ENCODE measurements at places on chromosomes 13 and 19.
A peak's percentile ranks its signal among the peaks of the same experiment; 100 is the strongest.

DNA sequence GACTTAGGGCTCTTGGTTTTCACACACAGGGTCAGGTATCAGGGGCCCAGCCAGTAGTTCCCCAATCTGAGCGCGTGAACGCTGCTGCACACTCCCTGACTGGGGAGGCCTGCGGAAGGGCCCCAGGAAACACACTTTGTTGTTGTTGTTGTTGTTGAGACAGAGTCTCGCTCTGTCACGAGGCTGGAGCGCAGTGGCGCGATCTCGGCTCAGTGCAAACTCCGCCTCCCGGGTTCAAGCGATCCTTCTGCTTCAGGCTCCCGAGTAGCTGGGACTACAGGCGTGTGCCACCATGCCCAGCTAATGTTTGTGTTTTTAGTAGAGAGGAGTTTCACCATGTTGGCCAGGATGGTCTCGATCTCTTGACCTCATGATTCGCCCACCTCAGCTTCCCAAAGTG is 190.4 kb upstream of the GPR12 start:
- no peak for DNase-seq

GRCh38 chr13:24341439-24341838 is 32.1 kb downstream of the C1QTNF9 start:
- DNase-seq, result no peak

- DNase-seq, result no peak
Observed at GRCh38 chr19:13281567-13282291, 131.5 kb downstream of the IER2 start.

GRCh38 chr19:42254089-42254849 is 659 bp downstream of the ERF start:
- DNase-seq, result peak; percentile 44

DNA sequence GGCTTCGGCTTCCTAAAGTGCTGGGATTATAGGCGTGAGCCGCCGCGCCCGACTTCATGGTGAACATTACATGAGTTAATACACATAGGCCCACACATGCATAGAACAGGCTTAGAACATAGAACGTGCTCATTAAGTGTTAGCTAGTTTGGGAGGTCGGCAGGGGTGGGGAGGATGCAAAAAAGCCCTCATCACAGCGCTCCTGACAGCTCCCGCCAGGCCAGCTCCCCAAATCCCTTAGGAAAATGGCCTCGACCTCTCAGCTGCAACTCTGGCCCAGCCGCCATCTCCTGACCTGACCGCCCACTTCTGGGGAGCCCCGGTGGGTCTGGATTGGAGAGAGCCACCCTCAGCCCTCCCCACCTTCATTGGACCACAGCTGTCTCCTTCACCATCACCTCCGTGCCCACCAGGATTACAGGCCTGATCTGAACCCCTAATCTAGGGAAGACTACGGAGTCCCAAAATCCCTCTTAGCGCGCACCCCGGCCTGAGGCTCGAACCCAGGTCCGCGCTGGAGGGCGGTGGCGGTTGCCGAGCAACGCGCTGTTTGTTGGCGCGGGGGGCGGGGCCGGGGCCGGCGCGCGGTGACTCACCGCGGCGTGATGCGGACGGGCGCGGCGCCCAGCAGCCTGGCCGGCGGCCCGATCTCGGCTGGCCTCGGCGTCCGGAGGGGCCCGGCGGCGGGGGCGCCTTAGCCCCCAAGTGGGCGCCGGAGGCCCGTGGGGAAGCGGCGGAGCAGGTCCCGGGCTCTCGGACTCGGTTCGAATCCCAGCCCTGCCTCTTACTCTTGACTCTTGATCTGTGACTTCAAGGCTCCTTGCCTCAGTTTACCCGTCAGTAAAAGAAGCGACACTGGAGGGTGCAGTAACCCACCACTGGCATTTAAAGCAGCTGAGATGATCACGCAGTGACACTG is 26.7 kb upstream of the NANOS3 start:
- no peak for DNase-seq

DNA sequence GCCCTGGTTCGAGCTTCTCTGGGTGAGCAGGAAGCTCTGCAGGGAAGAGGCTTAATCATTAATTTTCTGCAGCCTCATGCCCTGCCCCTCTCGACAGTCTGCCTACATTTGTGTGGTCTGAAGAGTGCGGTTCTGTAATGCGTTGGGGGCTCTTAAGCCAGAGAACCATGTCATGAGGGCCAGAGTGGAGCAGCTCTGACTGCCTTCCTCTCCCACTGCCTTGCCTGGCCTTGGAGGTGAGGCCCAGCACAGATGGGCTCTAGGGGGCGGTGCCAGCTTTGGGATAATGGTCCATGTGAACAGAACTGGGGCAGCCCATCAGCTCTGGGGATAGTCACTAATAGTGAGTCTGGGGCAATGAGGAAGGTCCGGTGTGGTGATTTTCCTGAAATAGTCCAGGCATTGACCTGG is 5.7 kb downstream of the FGF9 start:
- DNase-seq, result no peak

- DNase-seq, result no peak
Observed at GRCh38 chr19:7544626-7545025, 9.1 kb downstream of the PNPLA6 start.

GRCh38 chr19:2952953-2953481 is 8.2 kb upstream of the ZNF77 start:
- DNase-seq, result no peak

DNA sequence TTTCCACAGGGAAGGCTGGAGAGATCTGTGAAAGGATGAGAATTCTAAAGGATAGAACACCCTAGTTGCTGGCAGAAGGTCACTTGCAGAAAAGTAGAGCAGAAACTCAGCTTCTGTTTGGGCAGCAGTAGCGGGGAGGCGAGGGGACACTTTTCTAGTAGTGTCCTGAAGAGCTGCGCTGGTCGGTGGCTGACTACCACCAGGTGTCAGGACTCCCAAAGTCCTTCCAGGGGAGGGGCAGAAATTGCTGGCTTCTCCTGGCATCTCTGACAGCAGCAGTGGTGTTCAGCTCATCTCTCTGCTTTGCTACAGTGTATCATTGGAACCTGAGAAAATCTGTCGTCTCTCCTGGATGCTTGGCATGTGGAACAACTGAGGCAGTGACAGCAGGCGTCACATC is 120.9 kb downstream of the ZDHHC20 start:
- DNase-seq, result no peak

DNA sequence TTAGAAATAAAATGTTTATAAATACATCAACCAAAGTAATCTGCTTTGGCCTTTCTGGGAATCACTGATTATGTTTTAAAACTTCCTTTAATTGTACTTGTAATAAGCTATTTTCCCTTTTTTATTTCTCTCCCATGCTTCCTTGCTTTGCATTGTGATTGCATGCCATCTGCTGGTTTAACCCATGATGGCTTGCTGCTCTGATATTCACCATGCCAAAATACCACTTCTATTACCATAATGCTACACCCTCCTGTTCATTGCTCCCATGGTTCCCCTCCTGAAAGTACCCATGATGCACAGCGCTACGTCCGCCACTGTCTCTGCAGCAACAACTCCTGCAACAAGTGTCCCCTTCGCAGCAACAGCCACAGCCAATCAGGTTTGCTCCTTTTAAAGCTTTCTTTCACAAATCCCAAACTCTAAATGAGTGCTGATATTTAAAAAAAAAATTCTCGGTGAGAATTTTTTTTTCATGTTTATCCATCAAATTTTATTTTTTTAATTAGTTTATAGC is 67.7 kb upstream of the RAP2A start:
- no peak for DNase-seq

- DNase-seq, result no peak
Observed at GRCh38 chr13:44040070-44040817, 160.5 kb downstream of the LACC1 start.

GRCh38 chr13:104289400-104289799 is 1223.2 kb upstream of the SLC10A2 start:
- DNase-seq, result no peak

- no peak for DNase-seq
Observed at GRCh38 chr19:14015524-14016035, 9.5 kb upstream of the RFX1 start.

DNA sequence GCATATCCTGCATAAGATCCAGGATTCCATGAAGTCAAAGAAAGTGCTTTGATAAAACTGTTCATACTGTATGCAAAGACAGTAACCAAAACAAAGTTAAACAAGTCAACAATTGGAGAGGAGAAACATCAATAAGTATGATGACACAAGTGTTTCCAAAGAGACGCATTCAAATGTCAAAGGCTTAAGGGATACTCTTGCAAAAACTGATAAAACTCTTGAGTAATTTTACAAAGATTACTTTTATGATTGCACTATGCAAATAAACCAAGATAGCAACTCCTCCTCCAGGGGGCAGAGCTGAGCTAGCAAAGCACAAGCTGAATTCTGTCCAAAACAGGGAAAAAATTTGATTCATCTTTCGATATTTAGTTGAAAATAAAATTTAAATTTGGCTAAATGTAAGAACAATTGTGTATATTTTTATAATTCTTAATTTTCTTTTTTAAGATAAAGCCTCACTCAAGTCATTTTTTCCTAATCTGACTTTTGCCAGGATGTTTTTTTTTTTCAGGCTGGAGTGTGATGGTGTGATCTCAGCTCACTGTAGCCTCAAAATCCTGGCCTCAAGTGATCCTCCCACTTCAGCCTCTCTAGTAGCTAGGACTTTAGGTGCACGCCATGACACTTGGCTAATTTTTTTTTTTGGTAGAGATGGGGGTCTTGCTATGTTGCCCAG is 84.0 kb downstream of the MZT1 start:
- peak; percentile 28 for DNase-seq

DNA sequence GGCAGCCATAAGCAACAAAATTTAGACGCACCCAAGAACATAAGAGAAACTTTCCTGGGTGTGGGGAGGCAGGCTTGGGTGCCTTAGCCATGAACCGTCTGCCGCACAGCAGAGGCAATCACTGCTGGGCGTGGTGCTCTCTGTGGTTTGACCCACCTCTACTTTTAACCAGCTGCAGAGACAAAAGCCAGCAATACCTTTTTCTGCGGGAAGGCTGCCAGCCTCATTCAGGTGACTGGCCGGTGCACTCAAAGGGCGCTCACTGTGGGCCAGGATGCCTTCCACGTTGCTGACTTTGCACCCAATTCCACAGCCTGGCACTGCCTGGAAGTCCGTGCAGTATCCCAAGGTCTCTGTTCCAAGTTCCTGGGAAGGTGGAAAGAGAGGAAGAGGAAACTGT is 69.1 kb downstream of the ATP7B start:
- no peak for DNase-seq

DNA sequence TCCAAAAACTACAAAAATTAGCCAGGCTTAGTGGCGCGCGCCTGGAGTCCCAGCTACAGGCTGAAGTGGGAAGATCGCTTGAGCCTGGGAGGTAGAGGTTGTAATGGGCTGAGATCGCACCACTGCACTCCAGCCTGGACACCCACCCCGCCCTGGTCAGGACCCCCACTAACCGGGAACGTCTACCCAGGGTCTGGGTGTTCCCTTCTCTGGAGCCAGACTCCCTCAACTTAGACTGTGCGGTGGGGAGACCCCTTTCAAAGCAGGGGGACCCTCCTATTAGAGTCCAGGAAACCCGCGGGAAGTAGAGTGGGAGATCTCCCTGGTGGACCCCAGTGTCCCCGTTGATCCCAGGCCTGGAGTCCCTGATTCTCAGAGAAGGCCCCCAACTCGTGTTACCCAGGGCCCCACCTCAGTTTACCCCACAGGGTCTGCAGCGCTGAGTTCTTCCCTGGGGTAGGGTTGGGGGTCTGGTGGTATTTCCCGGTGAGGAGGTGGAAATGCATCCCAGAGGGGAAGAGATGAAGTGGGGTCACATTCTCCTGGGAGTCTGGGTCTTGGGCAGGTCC is 6.1 kb upstream of the ARRDC2 start:
- DNase-seq, result no peak

Data from stimulated activated CD8-positive, alpha-beta memory T cell treated with anti-CD3 and anti-CD28 coated beads, Interleukin-7, amount 100 ng/mL, for 24 hours (primary cell).